Activated effector memory CD4-positive, alpha-beta T cell treated with Interleukin-2 at 50 U/mL for 16 hours (primary cell): ENCODE measurements at places on chromosomes 1 and 21.

DNA sequence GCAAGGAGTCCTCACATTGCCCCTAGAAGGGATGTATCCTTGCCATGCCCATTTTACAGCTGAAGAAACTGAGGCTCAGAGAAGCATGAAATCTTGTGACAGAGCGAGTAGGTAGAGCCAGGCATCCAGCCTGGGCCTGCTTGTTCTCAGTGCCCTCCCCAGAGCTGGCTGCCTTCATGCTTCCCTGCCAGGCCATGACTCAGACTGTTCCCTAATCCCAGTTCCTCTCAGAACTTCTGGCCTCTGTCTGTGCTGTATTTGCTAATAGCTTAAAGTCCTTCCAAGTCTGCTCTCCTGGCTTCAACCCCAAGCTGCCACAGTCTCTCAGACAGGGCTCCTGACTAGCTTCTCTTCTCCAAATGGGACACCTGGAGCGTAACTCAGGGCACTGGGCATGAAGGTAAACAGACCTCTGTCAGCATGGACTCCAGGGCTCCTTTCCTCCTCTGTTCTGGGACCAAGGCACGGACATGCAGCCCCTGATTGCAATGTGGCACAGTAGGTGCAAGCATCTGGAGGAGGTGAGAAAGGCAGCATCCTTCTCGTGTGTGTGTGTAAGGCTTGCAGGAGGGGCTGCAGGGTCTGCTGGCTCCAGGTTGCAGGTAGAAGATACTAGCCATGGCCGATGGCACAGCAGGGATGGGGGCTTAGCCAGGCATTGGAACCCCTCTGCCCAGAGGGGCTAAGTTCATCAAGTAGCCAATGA, 122.7 kb downstream of the HMGB4 start:
- no peak for DNase-seq

DNA sequence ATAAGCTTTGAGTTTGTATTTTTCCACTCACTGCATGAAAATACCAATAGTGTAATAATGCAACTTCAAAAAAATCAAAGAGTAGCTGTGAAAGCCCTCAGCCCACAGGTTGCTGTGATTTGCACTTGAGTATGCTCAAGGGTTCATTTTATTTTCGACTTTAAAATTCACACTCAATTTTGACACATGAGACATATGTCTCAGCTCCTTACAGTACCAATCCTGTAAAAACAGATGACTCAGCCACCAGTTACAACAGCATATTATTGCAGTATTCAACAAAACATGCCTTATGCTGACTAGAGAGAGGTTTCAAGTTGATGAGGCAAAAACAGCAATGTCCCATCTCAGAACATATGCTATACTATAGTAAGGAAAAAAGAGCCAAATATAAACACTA, 66.1 kb downstream of the CYYR1 start:
- DNase-seq, result no peak

DNA sequence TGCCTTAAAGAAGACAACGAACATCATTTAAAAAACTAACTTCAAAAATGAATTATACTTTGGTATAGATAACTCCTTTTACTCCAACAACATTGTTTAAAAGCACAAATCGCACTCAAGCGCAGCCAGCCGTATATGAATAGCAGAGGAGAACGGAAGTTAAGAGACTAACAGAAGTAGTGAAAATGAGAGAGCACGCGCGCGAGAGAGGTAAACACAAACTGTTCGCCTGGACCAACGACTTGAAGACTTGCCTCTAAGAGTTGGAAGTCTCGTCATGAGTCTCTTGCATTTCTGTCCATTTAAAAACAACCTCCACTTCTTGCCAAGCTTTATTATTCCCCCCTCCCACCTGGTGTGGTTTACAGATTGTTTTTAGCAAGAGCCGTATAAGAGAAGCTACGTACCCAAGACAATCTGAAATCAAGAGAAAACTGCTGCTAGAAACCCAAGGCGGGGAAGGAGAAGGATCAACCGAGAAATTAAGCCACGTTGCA, 479 bp downstream of the SELENOF start:
- peak; percentile 5 for DNase-seq

- no peak for DNase-seq
Observed at GRCh38 chr1:71862756-71863155, 419.6 kb downstream of the NEGR1 start.

DNA sequence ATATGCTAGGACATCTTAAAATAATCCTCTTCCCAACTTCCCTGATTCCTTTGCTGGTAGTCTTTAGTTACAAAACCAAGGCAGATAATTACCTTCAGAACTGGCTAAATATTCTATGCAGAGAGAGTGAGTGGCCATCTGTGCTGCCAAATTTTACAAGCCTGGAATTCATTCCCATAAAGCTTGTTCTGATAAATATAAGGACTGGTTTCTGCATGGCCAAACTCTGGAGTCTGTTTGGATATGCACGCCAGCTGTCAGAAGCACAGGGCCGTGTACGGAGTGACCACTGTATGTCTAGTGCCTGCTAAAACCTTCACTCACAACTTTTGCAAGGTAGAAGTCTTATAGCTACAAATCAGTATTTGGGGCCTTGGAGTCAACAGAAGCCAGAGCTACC, 66.5 kb upstream of the RAVER2 start:
- no peak for DNase-seq
